ENCODE measurements at places on chromosomes 2 and 18. TPM values are rescaled to one million over a fixed set of nuclear protein-coding genes. Genes with fewer than 3 reads are reported as not detected.

DNA sequence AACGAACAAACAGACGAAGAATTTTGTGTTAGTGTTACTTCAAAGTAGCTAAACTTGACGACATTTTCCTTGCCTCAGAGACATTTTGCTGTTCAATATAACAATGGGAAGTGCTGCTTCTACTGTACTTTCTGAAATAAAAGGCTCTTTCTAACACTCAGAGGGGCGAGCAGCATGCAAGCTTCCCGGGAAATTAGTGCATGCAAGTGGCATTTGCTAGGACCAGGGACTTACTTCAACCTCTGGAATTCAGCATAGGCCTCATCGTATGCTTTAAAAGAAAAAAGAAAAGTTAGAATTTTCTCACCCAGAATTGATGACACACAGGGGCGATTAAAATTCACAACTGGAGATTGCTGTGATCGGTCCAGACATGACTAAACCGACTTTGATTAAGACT is 62.5 kb upstream of the LPIN2 start:
- DNase-seq = no peak

The ANKRD29 gene
- 3.9 TPM for total RNA-seq

DNA sequence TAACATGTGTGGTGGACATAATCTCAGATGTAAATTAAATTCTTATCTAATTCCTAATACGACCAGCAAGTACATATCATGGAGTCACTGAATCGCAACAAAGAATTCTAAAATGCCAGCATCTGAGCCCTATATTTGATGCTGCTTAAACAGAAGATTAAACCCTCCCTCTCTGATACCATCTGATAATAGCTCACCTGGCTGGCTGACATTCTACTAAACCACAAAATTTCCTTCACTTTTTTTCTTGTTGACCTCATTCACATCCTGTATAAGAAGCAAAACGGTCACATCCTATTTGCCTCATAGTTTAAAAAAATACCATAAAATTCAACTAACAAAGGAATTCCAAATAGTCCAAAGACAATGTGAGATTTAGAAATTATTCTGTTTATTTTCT is 371.6 kb upstream of the SLC8A1 start:
- no peak for DNase-seq

DNA sequence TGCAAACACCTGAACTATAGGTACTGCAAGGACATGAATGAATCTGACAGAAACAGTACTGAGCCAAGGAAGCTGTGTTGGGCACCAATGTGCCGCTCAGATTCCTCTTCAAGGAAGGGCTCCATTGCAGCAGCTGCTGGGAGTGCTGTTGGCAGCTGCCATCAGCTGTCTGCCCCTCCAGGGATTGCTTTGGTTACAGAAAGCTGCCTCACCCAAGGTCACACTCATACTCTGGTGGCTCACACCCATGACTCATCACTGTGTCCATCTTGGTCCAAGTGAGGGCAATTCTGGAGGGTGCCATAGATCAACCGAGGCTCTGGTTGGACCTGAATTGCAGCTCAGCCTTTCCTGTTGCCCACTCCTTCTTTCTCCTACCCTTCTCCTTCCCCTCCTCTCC is 24.4 kb upstream of the TRPM8 start:
- no peak for DNase-seq

GRCh38 chr2:9695941-9696340 is 65.1 kb upstream of the YWHAQ start:
- DNase-seq = no peak

All from right cardiac atrium (tissue), 5 donors.